ENCODE measurements at places on chromosomes 1 and 21.

GRCh38 chr1:205043866-205044265 lies 854 bp downstream of the CNTN2 start:
- DNase-seq, result no peak

DNA sequence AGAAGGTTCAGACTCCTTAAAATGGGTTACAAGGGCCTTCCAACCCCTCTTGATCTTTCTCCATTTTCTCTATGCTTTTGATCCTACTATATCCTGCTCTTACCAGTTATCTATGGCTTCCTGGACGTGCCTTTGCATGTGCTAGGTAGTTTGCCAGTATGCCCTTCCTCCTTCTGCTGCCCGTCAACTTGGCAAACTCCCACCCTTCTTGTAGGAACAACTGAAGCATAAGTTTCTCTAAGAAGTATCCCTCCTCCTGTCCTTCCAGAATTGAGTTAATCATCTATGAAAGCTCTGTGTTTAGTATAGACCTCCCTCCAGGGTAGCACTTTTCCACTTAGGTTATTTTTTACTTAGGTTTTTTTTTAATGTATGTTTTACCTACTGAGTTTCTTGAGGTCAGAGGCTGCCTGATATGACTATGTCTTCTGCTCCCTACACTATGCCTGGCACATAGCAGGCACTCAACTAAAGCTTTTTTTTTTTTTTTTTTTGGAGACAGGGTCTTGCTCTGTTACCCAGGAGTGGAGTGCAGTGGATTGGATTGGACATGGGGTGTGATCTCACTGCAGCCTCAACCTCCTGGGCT lies 10.0 kb upstream of the IGSF3 start:
- no peak for DNase-seq

- no peak for DNase-seq
Observed at GRCh38 chr1:206002160-206002559, 1.0 kb downstream of the RAB7B start.

- DNase-seq, result no peak
Observed at GRCh38 chr1:25091658-25092057, 140.6 kb downstream of the SYF2 start.

GRCh38 chr1:213122514-213122929 lies 71.5 kb downstream of the RPS6KC1 start:
- peak; percentile 35 for DNase-seq

GRCh38 chr1:209387969-209388329 lies 195.6 kb upstream of the CAMK1G start:
- DNase-seq, result peak; percentile 72

GRCh38 chr21:41294548-41295231 lies 21.9 kb upstream of the FAM3B start:
- no peak for DNase-seq

- DNase-seq, result no peak
Observed at GRCh38 chr1:152626744-152627143, 3.8 kb upstream of the LCE3A start.

- DNase-seq, result no peak
Observed at GRCh38 chr1:21362096-21362495, 71.8 kb upstream of the ECE1 start.

DNA sequence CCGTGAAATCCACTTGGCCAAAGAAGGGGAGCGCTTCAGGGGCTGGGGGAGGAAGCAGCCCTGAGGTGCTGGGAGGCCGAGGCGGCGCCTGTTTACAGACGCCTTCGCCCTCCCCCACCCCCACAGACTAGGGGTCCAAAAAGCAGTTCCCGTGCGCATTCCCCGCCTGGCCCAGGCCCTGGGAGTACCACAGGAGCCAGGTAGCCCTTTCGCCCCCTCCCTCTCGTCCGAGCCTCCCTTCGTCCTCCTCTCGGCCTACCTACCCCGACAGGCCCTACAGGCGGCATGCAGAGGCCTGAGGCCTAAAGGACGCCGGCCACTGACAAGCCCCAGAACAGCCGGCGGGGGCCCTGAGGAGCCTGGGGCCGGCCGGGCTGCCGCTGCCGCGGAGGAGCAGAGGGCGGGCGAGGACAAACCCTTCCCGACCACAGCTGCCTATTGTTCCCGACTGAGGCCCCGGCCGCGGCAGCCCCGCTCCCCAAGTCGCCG lies 522 bp downstream of the RC3H1 start:
- DNase-seq, result peak; percentile 45

- DNase-seq, result peak; percentile 58
Observed at GRCh38 chr1:85320371-85321131, 44.1 kb upstream of the BCL10 start.

DNA sequence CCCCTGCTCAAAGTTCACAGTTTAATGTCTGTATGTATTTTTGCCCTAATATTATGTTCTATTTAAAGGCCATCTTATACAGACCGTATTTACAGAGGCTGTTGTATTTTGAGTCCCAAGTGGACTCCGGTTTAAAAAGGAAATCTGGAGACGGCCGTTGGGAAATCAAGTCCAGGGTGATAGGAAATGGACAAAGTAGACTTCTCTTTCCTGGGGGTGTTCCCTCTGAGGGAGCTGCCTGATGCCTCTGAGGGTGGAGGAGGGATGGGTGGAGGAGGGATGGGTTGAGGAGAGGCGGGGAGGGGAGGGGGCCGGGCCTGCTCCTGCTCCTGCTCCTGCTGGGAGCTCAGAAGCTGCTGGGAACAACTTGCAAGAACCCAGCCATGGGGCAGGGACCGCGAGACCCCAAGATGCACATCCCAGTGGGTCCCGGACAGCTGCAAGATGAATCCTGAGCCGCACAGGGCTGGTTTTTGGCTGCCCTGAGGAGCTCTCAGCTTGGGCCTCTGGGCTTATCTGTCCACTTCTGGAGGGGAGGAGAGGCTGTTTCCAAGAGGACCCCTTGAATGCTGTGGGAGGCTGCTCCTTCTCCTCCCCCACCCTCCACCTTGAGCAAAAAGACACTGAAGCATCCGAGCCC lies 12.0 kb upstream of the ACTL8 start:
- no peak for DNase-seq

Data from astrocyte (in vitro differentiated cells and primary cell).